ENCODE measurements at places on chromosomes 6 and 20.
A peak's percentile ranks its signal among the peaks of the same experiment; 100 is the strongest.

DNA sequence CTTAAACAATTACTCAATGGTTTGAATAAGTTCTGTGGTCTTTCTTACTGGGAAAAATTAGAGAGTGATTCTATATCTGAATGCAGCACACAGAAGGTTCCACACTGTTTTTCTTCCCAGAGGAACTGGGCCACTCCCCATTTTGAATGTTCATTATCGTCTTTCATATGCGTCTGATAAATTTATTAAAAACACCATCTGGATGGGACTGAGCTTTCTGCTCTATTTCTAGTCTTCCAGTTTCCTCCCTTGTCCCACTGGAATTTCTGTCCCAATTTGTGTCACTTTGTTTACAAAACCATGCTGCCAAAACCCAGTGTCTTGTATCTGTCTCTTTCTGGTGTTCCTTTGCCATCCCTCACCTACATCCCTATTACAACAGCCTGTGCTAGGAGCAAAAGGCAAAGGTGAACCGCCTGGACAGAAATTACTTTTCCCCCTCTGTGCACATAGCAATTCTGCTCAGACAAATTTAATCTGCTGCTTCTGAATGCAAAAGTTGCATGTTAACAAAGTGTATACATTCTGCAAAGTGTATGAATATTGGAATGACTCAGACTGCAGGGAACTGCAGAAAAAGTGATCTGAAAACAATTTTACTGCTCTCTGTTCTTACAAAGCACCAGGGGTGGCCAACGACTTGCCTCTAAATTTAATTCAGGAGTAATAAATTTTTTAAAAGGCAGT is 333.6 kb downstream of the BTBD9 start:
- DNase-seq: no peak

GRCh38 chr20:48142516-48142773 is 357.2 kb upstream of the SULF2 start:
- peak; percentile 23 for DNase-seq

DNA sequence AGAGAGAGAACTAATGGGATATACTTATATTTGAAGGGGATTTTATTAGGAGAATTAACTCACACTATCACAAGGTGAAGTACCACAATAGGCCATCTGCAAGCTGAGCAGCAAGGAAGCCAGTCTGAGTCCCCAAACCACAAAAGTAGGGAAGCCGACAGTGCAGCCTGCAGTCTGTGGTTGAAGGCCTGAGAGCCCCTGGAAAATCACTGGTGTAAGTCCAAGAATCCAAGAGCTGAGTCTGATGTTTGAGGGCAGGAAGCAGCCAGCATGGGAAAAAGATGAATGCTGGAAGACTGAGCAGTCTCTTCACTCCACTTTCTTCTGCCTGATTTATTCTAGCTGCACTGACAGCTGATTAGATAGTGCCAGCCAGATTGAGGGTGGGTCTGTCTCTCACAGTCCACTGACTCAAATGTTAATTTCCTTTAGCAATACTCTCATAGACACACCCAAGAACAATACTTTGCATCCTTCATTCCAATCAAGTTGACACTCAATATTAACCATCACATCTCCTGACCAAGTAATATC is 823.9 kb downstream of the PHF3 start:
- no peak for DNase-seq

- DNase-seq: peak; percentile 1
Measured at GRCh38 chr6:168507297-168507696, 66.3 kb downstream of the SMOC2 start.

GRCh38 chr6:81747327-81747726 is 5.2 kb downstream of the TENT5A start:
- DNase-seq: no peak

DNA sequence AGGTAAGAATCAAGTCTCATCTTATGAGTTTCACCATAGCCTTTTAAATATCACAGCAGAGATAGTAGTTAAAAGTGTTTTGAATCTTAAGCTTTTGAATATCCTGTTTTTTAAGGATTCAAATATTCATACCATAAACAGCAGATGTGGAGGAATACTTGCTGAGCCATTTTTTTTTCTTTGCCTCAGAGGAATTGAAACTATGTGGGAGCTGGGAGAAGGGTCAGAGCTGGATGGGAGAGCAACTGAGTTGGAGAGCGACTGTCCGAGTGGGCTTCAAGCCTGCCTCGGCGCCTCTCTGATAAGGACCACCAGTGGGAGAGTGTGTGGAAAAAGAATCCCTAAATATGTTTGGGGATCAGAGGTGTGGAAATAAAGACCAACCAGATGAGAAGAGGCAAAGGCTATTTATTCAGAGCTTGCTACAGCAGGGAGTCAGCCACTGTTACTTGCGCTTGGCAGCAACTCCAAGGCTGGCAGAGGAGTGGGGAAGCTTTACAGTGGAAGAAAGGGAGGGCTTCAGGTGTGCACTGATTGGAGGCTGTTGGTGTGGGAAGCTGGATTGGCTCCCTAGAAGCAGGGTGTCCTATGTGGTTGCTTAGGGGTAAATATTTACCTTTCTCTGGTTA is 34.3 kb upstream of the MCUR1 start:
- no peak for DNase-seq

DNA sequence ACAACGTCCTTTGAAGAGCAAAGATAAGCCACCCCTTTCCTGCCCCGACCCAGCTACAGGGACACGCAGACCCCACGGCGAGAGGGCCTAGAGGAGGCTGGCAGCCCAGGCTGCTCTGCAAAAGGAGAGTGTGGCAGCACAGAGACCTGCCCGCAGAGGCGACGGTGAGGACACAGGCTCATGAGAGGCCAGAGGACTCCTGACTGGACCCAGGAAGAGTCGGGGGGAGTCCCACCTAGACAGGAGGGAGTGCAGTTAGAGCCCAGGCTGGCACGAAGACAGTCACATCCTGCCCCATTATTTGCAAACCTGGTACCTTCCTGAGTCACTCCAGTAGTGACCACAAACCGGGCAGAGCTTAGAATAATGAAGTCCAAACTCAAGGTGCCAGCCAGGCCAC is 227.7 kb upstream of the CDH4 start:
- no peak for DNase-seq
